ENCODE measurements at places on chromosomes 3 and 15. TPM values are rescaled to one million over a fixed set of nuclear protein-coding genes. Genes with fewer than 3 reads are reported as not detected.

LTF gene
- not detected for total RNA-seq

SH2D7 gene
- total RNA-seq: 0.29 TPM

SERPINI2 gene
- total RNA-seq: not detected

HHATL gene
- total RNA-seq: not detected

REC114 gene
- not detected for total RNA-seq

GOLGA8S gene
- total RNA-seq: 0.92 TPM
